MV-4-11 (cell line): ENCODE measurements at places on chromosomes 2 and 18.

GRCh38 chr2:44623622-44624351 lies 262.0 kb downstream of the CAMKMT start:
- DNase-seq: no peak

- no peak for DNase-seq
Measured at GRCh38 chr2:167749016-167749415, 498.4 kb downstream of the STK39 start.

DNA sequence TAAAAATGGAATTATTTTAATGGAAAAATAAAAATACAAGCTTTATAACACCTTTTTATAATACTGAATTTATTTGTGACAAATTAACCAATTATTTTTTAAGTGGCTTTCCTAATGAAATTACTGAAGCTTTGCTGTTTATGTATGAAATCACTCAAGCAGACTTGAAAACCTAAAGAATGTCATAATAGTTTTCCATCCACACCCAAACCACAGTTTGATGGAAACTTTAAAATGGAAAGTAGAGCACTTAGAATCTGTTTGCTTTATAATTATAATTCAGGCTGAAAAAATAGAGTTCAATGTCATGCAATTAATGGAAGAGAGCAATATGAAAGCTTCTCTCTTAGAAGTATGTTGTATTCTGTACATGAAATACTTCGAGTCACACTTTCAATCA lies 31.6 kb upstream of the WDR75 start:
- DNase-seq: no peak

DNA sequence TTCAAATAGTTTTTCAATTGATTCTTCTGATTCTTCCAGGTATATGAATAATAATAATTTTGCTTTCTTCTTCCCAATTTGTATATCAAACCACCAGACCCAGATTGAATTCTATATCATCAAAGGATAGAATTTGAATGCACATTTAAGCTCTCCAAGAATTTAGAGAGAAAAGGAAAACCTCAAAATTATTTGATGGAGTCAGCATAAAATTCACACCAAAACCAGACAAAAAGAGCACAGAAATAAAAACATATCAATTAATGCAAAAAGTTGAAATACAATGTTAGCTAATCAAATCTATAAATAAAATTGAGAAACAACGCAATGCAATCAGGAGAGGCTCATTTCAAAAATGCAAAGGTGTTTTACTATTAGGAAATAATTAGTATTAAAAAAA lies 248.0 kb upstream of the HS6ST1 start:
- DNase-seq: no peak

DNA sequence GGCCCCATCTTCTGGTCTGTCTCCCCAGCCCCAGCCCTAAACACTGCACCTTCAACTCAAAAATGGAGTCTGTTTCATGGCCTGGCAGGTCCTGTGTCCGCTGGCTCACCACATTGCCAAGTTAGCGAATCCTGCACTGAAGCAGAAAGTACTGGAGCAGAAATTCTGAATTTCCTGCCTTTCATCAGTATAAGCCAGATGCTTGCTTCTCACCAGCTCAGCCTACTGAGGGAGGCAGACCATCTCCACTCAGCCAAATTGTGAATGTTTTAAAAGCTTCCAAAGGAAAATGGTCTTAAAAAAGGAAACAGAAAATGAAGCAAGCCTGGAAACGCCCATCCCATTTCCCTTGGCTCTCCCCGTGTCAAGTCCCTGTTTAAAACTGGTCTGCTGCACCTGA lies 157.8 kb downstream of the C1D start:
- no peak for DNase-seq

DNA sequence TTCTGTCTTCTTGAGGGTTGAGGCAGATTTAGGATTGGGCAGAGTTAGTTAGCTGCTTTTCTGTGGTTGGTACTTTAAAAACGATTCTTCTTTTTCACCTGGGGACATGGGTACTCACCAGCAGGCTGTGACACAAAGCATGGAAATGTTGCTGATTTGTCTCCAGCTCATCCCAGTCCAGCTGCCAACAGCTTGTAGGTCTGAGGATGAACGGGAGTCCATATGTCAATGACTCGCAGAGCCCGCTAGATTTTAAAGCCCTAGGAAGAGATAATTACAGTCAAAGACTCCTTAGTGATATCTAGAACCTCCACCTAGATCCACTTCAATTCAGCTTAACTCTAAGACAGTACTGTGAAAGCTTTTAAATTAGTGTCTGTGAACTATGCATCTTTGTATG lies 20.8 kb downstream of the DOK1 start:
- no peak for DNase-seq

- DNase-seq: no peak
Measured at GRCh38 chr18:35223797-35224196, 17.0 kb upstream of the ZNF397 start.
